Kidney tubule cell (primary cell): ENCODE measurements at places on chromosomes 16 and 17.

- no peak for DNase-seq
These were observed 152.6 kb downstream of the CMIP start for GRCh38 chr16:81597079-81597658.

- DNase-seq, result no peak
These were observed 98.7 kb downstream of the RAB11FIP4 start for GRCh38 chr17:31490019-31490650.

DNA sequence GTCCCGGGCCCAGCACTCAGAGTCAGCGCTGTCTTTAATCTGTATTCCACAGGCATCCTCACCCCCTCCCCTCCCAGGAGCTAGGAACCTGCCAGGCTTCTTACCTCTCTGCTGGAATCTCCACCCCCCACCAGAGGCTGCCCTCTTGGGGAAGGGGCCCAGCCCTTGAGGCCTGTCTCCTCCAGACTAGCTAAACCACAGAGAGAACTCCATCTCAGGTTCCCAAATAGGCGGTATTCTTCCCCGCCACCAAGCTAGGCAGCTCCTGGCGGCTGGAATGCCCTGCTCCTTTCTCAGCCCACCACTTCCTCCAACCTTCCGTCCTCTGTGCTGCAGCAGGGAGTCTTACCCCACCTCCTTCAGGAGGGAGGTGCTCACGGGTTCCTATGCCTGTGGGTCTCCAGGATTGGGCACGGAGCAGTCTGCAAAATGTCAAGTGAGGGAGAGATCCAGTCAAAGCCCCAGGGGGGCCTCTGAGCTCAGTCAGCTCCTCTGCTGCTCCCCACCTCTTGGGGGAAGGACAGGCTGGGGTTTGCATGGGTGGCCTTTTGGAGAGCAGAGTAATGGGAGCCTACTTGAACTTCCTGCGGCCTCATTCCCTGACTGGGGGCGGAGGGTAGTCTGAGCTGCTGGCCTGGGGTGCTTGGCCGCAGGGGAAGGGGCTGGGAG is 55.7 kb downstream of the SREBF1 start:
- peak; percentile 60 for DNase-seq

GRCh38 chr16:87345726-87346424 is 28.7 kb upstream of the C16orf95 start:
- DNase-seq, result no peak

GRCh38 chr17:3544365-3544764 is 13.2 kb downstream of the TRPV3 start:
- DNase-seq, result no peak

GRCh38 chr16:83917152-83918120 is 18.5 kb downstream of the MLYCD start:
- DNase-seq, result no peak

- no peak for DNase-seq
These were observed 6.6 kb downstream of the ZNF319 start for GRCh38 chr16:57993897-57994296.

DNA sequence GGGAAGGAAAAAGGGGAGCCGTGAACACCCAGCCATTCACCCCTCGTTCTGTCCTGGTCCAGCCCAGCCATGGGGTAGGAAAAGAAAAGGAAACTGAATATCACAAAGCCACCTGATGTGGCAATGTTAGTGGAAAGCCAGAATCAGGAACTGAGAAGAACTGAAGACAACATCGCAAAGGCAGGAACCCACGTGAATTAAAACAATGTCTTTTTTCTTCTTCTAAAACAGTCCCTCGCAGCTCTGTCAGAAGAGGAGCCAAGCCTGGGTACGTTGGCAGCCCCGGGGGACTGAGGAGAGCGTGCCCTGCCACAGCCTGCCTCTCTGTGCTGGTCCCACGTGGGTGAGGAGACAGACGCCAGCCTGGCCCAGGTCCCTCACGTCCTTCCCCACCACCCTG is 55.0 kb downstream of the ZNF423 start:
- DNase-seq, result no peak

GRCh38 chr16:84787263-84787622 is 32.5 kb upstream of the CRISPLD2 start:
- DNase-seq, result no peak

- no peak for DNase-seq
These were observed 3.9 kb upstream of the ALDH3A2 start for GRCh38 chr17:19644493-19645210.

- DNase-seq, result no peak
These were observed 1.5 kb upstream of the KRT16 start for GRCh38 chr17:41614098-41614497.

DNA sequence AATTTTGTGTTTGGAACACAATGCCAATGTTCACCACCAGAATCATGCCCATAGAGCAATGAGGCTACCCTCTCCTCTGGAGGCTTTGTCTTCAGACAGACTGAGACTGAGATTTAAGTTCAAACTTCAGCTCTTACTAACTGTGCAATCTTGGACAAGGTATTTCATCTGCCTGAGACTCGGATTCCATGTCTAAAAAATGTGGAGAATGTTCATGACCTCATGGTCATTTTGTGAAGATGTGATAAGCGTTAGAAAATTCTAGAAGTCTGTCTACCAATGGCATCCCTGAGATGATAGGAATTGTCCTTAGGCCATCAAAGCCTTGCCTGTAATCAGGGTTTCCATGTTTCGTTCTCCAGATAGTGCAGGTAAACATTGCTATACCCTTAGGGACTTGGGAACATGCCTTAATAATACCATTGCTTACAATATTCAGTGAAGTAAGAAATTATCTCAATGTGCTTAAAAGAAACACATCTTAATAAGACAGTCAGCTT is 388.2 kb upstream of the MAF start:
- no peak for DNase-seq

- no peak for DNase-seq
These were observed 183.5 kb downstream of the SEC14L1 start for GRCh38 chr17:77324227-77324626.

- peak; percentile 75 for DNase-seq
These were observed 33.7 kb downstream of the HOXB1 start for GRCh38 chr17:48497103-48497502.

GRCh38 chr16:84138824-84139627 is 6.0 kb downstream of the HSDL1 start:
- DNase-seq, result peak; percentile 34

DNA sequence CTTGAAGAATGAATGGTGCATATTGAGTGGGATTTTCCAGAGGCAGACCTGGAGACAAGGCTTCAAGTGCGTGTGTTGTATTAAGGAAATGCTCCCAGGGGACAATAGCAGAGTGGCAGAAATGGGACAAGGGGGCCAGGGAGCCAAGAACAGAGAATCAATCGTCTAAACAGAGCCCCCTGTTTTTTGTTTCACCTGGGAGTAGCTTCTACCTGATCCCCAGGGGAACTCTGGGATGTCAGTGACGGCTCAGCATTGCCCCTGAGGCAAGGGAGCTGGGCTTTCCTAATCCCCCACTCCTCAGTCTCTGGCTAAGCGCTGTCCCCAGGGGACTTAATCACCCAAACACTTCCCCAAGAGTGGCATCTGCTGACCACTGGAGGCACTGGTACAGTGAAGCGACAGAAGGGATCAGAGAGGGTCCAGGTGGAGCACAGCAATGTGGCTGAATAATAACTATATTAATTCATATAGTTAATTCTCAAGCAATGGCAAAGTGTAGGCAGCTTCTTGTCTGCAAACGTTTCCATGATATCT is 35.7 kb upstream of the C16orf78 start:
- DNase-seq, result no peak

- DNase-seq, result no peak
These were observed 12.2 kb downstream of the FBXO31 start for GRCh38 chr16:87371261-87371866.

GRCh38 chr16:75070012-75070841 is 46.4 kb downstream of the LDHD start:
- peak; percentile 4 for DNase-seq

GRCh38 chr17:7133424-7133823 is 18.8 kb upstream of the ASGR2 start:
- peak; percentile 9 for DNase-seq

DNA sequence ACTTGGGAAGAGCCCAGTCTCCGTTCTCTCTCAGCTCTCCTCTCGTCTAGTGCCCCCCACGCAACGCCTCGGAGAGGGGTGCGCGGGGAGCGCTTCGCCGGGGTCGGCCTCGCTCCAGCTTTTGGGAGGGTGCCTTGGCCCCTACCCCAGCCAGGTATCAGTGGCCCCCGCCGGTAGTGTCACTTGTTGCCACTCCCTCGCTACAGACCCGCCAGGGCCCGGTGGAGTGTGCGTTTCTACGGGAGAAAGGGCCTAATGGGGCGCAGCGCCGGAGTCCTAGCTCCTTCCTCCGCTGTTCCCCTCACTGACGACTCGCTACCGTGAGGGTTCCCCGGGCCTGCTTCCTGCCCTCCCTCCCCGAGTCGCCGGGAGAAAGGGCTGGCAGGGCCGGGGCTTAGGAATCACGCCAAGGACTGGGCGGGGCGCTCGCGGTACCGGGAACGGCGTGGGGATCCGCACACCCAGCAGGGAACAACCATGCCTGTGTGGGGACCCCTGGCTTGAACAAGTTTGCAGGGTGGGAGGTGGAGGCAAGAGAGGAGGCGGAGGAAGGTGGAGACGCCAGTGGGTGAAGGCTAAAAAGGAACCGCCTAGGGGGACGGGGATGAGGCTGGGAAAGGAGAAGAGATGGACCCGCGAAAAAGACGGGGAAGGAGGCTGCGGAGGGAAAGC is 997 bp upstream of the CDH11 start:
- DNase-seq, result peak; percentile 13

- DNase-seq, result no peak
These were observed 2.7 kb downstream of the NOXO1 start for GRCh38 chr16:1978476-1979120.
